GM13977 (cell line): ENCODE measurements at places on chromosomes 16 and 17.
A peak's percentile ranks its signal among the peaks of the same experiment; 100 is the strongest.

- no peak for DNase-seq
Observed at GRCh38 chr16:57828272-57829161, 26.2 kb upstream of the KIFC3 start.

DNA sequence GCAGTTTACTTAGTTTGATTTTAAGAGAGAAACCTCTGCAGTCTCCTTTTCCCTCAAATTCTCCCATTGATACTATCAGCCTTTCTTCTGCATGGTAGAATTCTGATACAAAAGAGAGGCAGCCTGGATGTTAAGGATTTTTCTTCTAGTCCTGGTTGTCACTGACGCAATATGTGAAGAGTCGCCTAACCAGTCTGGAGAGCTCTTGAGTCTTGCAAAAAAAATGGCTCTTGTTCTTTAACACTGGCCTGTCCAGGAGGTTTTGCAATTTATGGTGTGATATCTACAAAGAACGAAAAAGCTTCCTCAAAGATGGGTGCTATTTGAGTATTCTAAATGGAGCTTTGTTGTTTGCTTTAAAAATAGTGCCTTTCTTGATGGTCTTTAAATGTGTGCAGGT lies 28.9 kb downstream of the COX10 start:
- no peak for DNase-seq

GRCh38 chr17:48122665-48123045 lies 15.1 kb downstream of the SNX11 start:
- DNase-seq = no peak

GRCh38 chr16:22878955-22879354 lies 65.0 kb downstream of the HS3ST2 start:
- DNase-seq = no peak

GRCh38 chr17:69096541-69096940 lies 35.8 kb upstream of the ABCA9 start:
- DNase-seq = no peak

- DNase-seq = peak; percentile 67
Observed at GRCh38 chr16:88456356-88457292, 3.5 kb downstream of the ZFPM1 start.

DNA sequence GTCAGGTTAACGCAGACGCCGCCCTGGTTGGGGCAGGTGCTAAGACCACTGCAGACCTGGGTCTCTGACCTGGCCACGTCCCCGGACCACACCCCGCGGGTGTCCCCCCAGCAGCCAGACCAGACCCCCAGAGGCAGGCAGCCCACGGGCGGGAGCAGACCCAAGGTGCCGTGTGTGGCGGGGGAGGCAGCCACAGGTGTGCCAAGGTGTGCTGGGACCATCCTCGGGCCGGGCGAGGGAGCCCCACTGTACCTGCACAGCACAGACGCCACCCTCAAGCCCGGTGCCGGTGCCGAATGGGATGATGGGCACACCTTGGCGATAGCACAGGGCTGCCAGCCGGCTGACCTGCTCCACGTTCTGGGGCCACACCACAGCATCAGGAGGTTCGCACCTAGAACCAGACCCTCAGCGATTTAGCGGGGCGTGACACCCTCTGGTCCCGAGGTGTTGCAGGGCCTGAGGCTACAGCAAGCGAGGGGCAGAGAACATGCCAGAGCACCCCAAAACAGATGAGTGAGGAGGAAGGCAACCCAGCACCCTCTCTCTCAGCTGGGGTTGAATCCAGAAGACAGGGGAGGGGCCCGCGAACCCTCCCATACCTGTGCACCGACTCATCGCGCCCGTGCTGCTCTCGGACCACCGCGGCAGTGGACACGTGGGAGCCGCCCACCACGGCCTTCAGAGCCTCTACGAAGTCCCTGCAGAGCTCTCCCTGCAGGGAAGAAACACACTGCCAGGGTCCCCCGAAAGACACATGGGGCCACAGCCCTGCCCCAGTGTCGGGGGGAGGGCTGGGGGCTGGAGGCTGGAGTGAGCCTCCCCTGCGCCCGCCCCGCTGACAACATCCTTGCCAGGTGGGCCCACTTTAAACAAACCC lies 1.4 kb downstream of the LDHD start:
- no peak for DNase-seq

DNA sequence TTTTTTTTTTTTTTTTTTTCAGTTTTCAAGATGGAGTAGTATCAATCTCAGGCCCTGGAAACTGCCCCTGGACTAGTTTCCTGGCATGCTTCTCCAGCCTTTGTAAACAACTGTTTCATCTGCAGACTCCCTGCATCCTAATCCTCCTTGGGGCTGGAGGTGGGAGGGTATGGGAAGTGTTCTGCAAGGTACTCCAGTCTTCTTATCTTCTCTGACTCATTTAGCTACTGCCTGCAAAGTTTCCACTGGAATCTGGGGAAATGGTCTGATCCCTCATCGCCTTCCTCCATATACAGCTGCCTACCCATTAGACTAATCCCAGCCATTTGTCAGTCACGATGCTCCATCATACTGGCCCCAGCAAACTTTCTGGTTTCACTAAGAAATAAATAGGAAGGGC lies 21.5 kb downstream of the COPZ2 start:
- no peak for DNase-seq

- DNase-seq = no peak
Observed at GRCh38 chr17:148757-149156, 11.4 kb downstream of the SCGB1C2 start.

GRCh38 chr17:16926061-16926511 lies 45.8 kb downstream of the TNFRSF13B start:
- no peak for DNase-seq

DNA sequence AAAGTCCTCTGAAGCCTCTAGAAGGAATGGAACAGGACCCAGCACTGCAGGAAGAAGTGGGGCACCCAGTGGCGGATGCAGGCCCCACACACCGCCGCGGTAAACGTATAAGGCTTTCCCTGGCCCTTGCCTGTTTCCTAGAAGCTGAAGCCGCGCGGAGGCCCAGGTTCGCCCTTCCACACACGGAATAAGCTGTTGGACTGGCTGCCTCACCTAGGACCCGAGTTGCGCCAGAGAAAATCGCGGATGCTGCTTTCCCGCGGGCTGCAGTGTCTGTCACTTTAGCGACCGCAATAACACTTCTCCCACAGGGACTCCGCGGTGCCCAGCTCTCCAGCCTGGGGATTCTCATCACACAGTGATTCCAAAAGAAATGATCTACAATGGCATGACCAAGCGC lies 1736.9 kb downstream of the TP53TG3F start:
- DNase-seq = no peak

GRCh38 chr16:56493815-56494214 lies 26.0 kb downstream of the BBS2 start:
- DNase-seq = no peak

GRCh38 chr17:356671-357434 lies 4.2 kb upstream of the RPH3AL start:
- no peak for DNase-seq

DNA sequence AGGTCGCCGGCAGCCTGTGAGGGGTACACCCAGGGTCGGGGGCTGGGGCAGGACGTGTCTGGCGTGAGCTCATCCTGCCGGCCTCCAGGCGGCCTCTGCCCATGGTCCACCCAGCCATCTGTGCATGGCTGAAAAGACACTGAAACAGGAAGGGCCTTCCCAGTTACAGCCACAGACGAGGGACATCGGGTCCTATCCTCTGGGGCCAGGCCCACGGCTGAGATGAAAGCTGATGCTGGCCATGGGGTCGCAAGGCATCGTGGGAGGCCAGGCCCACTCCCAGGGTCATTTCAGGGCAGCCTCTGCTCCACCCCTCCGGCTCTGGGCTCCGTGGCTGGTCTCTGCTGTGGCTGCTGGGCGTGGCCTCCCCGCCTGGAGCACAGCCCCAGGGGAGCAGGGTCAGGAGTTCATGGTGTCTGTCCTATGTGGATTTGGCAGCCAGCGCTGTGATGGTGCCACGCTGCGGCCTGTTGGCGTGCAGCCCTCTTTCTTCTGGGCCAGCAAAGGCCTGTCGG lies 16.6 kb upstream of the ATP6V0C start:
- DNase-seq = no peak

DNA sequence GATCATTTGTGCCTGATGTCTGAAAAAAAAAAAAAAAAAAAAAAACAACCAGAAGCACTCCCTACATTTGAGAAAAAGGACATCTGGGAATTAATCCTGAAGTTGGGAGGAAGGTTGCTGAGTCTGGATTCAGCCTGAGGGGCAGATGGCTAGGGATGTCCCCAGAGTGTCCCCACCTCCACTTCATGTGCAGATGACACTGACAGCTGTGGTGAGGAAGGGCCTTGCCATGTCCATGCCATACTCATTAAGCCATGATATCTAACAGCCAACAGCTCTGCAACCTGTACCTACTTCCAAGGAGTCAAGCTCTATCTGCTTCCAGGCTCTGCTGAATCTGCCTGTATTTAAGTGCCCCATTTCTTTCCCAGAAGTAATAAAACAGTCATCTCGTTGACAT lies 356.0 kb downstream of the CA10 start:
- no peak for DNase-seq

DNA sequence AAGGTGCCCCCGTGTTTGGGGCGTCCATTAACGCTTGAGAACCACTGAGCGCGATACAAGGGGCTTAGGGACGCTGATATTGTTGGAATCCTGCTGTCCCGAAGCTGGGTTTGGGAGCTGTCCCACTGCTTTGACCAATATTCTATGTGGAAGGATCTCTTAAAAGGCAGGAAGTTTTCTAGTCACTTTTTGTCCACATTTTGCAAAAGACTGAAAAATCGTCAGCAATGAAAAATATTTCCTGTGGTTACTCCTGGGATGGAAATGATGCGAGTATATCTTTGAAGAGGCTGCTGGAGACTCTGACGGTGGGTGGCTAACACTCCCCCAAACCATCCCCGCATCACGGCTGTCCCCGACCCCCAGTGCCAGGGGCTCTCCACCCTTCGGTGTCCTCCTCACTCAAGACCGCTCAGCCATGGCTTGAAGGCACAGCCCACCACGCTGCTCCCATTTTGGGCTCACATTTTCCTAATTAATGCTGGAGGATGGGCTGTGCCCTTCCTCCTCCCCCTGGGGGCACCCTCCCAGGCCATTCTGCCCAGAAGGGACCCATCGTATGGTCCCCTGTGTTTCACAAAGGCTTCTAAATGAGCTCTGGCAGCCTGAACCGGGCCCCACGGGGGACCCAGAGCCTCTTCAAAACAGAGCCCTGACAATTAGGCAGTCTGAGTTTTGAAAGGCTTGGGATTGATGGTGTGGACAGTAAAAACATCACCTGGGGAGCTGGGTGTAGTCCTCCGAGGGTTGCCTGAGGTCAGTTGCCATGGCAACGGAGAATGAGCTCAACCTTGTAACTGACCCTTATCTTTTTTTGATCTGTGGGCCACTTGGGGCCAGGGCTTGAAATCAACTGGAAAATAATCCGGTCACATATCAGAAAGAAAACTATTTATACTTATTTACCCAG lies 158.6 kb downstream of the C16orf78 start:
- no peak for DNase-seq

GRCh38 chr16:17301593-17302135 lies 169.1 kb downstream of the XYLT1 start:
- DNase-seq = peak; percentile 76

DNA sequence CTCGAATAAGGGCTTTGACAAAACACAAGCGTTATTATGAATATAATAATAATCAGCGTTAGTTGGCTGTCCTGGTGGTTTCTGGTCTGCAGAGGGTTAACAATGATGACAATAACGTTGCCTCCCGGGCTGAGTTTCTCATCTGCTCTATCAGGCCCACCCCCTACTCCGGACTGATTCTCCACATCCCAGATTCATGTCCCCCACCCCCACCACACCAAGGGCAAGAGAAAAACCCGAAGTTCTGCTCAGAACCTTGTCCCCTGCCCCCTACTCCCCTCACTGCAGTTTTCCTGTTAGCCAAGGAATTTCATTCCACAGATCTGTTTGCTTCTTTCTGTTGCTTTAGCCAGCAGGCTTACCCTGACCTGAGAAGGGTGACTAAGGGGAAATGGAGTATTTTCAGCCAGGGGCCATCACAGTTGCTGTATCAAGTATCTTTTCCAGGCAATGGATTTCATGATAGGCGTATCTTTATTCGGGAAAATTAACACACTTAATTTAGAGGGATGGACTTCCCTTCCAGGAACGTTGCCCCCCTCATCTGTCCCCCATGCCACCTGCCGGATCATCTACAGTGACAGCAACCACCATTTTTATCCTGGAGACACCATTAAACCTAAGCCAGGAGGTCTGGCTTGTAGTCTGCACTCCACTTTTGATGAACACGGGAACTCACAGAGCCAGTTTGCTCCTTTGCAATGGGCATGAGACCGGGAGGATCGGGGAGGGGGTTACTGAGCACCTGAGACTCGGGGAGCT lies 23.7 kb downstream of the ALOX15 start:
- no peak for DNase-seq

DNA sequence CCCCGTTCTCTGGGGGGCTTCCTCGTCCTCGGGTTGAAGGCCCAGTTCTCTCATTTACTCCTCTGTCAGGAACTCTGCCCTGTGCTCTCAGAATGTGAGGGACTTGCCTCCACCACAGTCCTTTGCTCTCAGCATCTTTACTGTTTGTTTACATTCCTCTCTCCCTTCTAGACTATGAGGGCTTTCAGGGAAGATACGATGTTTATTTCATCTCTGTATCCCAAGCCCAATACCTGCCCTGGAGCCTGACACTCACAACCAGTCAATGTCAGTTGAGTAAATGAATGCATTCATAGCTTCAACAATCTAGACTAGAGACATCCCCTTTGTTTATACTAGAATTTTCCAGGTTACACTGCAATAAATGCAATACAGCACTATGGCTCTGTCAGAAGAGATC lies 409.6 kb upstream of the CDH11 start:
- DNase-seq = no peak

GRCh38 chr17:40363111-40363827 lies 1.3 kb downstream of the GJD3 start:
- DNase-seq = peak; percentile 73
